ENCODE measurements at places on chromosomes 5 and 9.

DNA sequence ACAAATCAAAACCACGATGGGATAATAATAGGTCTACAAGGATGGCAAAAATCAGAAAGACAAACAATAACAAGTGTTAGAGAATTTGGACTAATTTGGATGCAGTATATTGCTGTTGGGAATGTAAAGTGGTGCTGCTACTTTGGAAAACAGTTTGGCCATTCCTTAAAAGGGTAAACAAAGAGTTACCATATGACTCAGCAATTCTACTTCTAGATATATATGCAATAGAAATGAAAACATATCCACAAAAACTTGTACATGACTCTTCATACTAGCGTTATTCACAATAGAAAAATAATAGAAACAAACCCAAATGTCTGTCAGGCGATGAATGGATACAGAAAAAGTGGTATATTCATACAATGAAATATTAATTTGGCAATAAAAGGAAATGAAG lies 58.3 kb downstream of the JAK2 start:
- no peak for DNase-seq

DNA sequence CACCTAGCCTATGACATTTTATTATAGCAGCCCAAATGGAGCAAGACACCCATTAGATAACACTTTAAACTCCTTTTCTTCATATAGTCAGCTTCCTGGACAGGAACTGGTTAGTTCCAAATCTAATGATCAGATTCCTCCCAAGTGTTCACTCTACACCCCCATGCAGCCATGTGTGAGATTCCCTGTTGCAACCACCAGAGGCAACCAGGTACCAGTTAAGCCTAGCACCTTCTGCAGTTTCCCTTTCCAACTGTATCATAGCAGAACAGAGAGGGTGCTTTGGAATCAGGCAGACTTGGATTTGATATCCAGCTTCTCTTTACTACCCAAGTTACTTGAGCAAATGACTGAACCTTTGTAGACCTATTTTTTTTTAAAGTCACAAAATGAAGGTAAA lies 296.6 kb upstream of the PCSK5 start:
- no peak for DNase-seq

DNA sequence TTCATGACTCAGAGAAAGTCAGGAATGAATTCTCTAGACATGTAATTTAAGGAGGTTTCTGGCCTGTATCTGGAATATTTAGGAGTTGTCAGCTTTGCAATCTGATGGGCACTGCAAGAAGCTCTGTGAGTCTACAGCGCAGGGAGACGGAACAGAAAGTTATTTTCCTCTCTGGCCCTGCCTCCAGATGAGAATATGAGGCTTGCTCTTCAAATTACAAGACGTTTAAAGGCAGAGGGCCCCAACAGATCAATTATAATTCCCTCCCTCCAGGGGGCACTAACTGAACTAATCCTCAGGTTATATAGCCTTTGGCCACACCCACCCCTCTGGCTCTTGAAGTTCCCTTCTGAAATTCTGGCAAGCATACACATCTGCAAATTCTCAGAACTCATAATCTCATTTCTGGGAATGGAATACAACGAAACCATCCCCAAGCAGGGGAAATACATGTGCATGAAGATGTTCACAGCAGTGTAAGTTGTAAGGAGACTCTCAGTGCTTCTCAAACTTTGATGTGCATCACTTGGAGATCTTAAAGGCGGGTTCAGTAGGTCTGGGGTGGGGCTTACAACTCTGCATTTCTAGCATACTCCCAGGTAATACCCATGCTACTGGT lies 307.6 kb downstream of the CWC27 start:
- no peak for DNase-seq

- no peak for DNase-seq
These were observed 48.8 kb downstream of the POC5 start for GRCh38 chr5:75668445-75668844.

DNA sequence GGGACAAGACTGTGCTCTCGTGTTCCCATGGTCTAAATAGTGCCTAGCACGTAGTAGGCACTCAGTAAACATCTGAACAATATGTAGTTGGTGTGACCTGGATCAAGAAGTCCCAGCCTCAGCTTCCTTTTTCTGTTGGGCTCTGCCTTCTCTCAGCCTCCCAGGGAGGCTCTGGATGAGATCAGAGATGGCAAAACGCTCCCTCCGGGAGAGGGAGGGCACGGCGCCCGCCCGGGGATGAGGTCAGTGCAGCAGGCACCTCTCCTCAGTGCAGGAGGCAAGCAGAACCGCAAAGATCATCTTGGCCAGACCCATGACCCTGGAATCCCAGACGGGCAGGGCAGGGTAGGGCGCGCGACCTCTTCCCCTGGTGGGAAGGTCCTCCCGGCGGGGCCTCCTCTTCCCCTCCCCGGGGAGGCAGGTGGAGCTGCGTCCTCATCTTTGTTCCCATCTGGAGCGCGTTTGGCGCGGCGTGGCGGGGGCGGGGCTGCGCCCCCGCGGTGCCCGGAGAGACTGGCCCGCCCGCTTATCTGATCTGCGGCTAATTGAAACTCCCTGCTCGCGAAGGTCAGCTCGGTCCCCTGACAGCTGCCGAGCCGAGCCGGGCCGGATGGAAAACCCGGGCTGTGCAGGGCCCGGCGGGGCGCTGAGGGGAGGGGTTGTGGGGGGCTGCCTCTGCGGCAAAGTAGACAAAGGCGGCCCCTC lies 60.9 kb downstream of the CXXC5 start:
- no peak for DNase-seq

- DNase-seq: no peak
These were observed 2115.0 kb downstream of the MAT2B start for GRCh38 chr5:165620394-165620793.

- DNase-seq: no peak
These were observed 58.7 kb downstream of the MAPKAP1 start for GRCh38 chr9:125648294-125648693.

- DNase-seq: no peak
These were observed 105.0 kb downstream of the SLC28A3 start for GRCh38 chr9:84235511-84235910.

DNA sequence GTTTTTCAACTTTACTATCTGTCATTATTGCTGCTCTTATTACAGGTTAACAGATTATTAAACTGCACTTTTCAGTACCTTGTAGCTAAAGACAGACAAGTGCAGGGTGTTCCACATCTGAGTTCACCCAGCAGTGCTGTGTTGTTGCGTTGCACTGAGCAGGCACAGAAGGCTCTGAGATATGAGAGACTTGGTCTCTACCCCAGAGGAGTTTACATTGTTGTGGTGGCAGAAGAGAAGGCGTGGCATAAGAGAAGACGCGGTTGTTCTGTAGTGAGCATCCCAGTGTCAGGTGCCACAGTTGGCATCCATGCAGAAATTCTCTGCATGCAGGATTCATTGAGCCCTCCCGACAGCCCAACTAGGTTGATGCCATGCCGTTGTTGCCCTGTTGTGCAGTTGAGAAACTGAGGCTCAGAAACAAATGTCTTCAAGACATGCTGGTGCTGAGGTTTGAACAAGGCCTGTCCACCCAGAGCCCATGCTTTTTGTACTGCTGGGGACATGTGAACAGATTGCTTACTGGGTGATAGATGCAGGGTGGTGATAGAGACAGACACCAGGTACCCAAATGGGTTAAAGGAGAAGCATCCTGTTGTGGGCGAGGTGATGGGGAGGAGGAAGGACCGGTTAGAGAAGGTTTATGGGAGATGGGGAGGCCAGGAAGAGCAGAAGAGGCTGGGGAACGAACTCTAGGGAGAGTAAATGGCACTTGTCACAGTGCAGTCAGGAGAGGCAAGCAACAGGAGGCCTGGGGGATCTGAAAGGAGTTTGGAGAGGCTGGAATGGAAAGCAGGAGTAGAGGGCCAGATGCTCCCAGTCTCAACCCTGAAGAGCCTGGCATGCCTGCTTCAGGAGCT lies 8.2 kb downstream of the ABL1 start:
- no peak for DNase-seq

DNA sequence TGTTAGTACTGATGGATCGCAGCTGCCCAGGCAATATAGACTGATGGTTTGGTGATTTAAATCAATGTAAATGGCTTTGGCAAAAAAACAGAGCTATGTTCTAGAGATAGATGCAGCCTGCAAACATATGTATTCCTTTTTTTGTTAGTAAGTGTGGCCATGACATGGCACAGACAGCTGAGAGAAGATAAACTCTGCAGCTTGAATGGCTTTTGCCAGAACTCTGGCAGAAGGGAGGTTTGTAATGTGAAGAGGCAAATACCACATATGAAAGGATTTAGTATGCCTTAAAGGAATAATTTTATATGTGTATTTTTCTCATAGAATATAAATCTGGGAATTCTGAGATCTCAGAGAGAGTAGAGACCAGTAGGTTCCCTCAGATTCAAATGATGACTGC lies 340.2 kb upstream of the DMAC1 start:
- DNase-seq: no peak

DNA sequence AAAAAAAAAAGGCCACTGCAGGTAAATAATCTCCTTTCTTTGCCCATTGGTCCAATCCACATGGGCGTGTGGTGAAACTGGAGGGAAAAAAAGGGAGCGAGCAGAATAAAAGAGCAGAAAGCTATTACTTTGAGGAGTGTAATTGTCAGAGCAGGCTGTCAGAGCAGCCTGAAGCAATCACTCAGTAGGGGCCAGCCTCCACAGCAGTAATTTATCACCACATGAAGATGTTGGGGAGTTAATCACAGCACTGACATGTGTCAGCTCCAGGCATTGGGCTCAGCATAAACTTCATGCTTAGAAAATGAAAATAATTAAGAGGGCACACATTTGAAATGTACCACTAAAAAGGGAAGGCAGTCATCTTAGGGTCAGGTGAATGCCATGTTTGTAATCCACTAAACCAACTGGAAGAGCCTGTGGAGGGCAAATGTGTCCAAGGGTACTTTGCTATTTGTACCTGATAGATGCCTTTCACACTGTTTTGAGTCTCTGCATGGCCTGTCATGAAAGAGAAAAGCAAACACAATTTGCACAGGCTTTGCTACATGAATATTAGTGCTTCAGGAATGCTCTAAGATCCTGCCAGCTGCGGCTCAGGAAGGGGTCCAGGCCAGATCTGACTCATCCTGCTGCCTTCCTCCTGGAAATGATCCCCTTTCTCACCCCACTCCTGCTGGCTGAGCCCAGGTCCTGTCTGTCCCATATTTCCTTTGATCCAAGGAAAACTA lies 2.9 kb upstream of the PTGER4 start:
- no peak for DNase-seq

DNA sequence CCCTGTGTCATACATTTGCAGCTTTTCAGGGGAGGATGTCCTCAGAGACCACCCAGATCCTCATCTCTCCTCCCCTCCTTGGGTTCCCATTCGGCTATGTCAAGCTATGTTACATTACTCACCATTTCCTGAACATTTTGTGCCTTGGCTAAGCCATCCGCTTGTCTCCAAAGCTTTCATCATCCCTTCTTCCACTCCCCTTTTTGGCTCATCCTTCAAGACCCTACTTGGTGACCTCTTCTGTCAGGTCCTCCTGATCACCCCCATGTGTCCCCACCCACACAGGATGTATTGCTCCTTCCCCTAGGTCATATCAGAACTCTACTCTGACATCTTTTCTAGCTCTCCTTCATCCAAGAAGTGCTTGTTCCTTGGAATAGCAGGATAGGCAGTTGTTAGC lies 81.8 kb downstream of the BOD1 start:
- DNase-seq: no peak

GRCh38 chr9:126061575-126061974 lies 265.1 kb upstream of the MVB12B start:
- no peak for DNase-seq

- no peak for DNase-seq
These were observed 3.8 kb upstream of the ZNF782 start for GRCh38 chr9:96858018-96858573.

- DNase-seq: no peak
These were observed 8.7 kb upstream of the AOPEP start for GRCh38 chr9:94717761-94718160.

DNA sequence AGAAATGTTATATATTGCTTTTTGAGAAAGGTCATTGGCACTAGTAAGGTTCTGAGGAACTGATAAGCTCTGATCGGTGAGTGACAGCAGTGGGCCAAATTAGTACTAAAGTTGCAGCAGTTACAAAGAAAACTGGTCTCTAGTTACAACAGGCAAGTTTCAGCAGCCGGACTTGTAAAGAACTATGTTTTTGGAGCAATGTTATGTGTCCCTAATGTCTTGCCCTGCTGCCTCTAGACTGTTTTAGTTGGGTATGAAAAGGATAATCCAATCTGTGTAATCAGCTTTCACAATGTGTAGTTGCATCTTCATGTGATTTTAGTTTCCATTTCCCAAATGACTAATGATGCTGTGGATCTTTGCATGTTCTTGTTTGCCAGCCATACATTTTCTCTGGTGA lies 113.5 kb downstream of the CAMK4 start:
- no peak for DNase-seq

- DNase-seq: no peak
These were observed 1326.0 kb upstream of the C9orf72 start for GRCh38 chr9:28899267-28899666.

- DNase-seq: no peak
These were observed 224.8 kb upstream of the TBC1D2 start for GRCh38 chr9:98479967-98480847.

DNA sequence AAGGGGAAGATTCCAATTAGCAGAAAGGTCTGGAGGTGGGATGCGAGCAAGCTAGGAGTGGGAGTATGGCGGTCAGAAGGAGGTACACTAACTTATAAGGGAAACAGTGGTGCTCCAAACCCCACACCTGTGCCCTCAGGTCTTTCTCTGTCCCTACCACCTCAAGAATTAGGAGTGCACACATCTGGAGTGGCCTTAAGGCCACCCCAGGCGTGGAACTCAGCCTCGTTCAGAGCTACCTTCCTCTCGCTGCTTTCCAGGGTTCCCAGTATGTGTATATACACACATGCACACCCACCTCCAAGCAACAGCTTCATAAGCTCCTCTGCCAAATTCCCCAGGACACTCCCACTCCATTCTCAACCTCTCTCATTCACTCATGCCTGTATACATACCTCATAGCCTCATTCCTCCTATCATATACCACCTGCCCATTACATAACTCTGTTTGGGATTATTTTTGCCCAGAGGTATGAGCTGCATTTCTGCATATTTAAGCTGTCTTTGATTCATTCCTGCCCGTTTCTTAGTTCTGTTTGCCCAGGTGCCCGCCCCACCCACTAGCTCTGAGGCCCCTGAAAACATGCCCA lies 118.7 kb downstream of the PSD2 start:
- no peak for DNase-seq

DNA sequence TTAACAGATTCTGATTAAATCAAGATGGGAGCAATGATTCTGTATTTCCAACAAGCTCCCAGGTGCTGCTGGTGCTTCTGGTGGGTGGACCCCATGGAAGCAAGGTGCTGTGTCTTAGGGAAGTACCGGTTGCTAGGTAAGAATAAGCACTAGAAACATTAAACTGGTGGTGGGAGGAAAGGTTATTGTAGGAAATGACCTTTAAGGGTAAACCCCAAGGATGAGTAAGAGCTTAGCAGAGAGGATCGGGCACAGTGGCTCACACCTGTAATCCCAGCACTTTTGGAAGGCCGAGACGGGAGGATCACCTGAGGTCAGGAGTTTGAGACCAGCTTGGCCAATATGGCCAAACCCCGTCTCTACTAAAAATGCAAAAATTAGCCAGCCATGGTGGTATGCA lies 16.2 kb upstream of the CREBRF start:
- no peak for DNase-seq

DNA sequence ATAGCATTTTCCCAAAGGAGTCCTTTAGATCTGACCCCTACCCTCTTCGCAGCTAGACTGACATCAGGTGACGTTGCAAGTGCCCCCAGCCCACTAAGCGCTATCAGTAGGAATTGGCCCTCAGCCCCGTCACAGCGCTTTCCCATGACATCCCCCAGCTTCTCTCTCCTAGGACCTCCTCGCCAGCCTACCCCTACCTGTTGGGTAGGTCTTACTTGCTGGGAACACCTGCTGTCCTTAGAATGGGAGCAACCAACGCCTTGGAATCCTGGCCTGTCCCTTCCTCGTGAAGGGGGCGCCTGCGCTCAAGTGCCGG lies 584 bp upstream of the PIP5K1B start:
- no peak for DNase-seq

All from NCI-H2107 (cell line).